ENCODE measurements at places on chromosomes 12 and 14.

DNA sequence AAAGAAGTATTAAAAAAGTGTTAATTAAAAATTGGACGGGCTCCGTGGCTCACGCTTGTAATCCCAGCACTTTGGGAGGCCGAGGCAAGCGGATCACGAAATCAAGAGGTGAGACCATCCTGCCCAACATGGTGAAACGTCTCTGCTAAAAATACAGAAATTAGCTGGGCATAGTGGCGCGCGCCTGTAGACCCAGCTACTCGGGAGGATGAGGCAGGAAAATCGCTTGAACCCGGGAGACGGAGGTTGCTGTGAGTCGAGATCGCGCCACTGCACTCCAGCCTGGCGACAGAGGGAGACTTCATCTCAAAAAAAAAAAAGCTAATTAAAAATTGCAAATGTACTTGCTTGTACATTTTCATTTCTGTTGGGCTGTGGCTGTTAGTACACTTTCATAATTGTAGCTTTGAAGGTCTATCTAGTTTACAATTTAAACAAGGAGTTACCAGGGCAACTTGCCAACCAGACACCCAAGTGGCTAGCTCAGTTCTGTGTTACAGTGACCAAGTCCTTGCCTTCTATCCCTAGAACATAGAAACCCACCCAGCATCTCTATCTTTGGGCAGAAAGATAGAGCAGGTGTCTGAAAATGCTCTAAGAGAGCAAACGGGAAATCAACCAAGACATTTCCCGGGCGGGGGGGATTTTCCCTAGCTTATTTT lies 1.2 kb downstream of the COA8 start:
- no peak for DNase-seq
- peaks cover 35% of the 10 kb centered on the region for H3K4me1 ChIP-seq
- peaks cover 26% of the 10 kb centered on the region for H3K36me3 ChIP-seq
- H3K27me3 ChIP-seq: no peaks in the 10 kb centered on the region
- peak overlapping the region; percentile 97 for H3K4me3 ChIP-seq

- no peaks in the 10 kb centered on the region for H3K36me3 ChIP-seq
- no peak overlapping the region for H3K27ac ChIP-seq
- H3K4me1 ChIP-seq: no peaks in the 10 kb centered on the region
- H3K27me3 ChIP-seq: no peaks in the 10 kb centered on the region
Observed at GRCh38 chr14:86310611-86311010, 780.7 kb downstream of the FLRT2 start.

- no peaks in the 10 kb centered on the region for H3K27me3 ChIP-seq
- H3K4me1 ChIP-seq: no peaks in the 10 kb centered on the region
- no peak overlapping the region for H3K4me3 ChIP-seq
- DNase-seq: no peak
- H3K36me3 ChIP-seq: no peaks in the 10 kb centered on the region
- H3K27ac ChIP-seq: no peak overlapping the region
Observed at GRCh38 chr14:54104601-54105145, 148.0 kb upstream of the BMP4 start.

DNA sequence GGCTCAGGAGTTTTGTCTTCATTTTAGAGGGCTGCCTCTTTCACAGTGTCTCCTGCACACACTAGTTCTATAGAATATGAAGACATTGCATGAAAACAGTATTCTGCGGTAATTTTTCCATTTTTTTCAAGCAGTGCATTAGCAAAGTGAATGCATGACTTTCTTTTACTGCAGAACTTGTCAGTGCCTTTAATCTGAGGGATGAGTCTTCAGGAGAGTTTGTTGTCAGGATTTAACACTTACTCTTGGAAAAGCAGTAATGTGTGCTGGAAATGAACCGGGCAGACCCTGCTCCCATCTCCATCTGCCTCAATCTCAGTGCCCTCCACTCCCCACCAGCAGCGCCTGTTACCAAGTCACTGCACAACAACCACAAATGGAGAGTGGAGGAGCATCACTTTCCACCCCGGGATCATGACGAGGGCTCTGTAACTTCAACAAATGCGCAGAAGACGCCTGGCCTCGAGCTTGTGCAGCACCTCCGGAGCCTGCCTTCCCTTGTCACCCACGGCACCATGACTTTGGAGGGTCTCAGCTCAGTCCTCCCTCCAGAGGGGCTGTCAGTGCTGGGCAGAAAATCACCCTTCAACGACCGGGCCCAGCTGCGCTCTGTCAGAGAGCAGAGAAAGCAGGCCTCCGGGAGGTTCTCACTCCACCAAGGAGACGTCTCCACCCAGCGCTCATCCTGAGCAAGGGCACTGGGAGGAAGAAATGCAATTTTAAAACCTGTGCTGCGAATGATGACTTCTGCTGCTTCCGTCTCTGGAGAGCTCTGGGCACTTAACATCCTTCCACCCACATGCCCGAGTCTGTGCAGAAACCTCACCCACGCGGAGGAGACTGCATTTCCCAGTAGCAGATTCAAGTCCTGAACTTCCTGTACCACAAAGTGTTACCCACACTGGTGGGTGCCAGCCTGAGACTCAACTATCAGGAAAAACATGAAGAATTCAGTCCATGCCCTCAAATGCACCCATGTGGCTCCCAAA lies 255.7 kb downstream of the ADGRD1 start:
- no peaks in the 10 kb centered on the region for H3K27me3 ChIP-seq
- peaks cover 4% of the 10 kb centered on the region for H3K36me3 ChIP-seq
- no peak overlapping the region for H3K4me3 ChIP-seq
- peak; percentile 21 for DNase-seq

DNA sequence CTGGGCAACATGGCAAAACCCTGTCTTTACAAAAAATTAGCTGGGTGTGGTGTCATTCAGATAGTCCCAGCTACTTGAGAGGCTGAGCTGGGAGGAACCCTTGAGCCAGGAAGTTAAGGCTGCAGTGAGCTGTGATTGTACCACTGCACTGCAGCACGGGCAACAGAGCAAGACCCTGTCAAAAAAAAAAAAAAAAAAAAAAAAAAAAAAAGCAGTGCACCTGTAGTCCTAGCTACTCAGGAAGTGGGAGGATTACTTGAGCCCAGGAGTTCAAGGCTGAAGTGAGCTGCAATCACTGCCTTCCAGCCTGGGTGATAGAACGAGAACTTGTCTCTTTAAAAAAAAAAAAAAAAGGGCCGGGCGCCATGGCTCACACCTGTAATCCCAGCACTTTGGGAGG lies 5.6 kb downstream of the REM2 start:
- DNase-seq: no peak
- no peak overlapping the region for H3K27ac ChIP-seq
- H3K27me3 ChIP-seq: peaks cover 12% of the 10 kb centered on the region
- H3K4me1 ChIP-seq: peaks cover 24% of the 10 kb centered on the region
- peaks cover 3% of the 10 kb centered on the region for H3K36me3 ChIP-seq
- H3K4me3 ChIP-seq: no peak overlapping the region

Measured in T-helper 2 cell treated with Interferon-gamma antibody and Interleukin-4, amounts not matched to agents 5 μg/mL and 100 μg/mL, for 36 hours (primary cell).